ENCODE measurements at places on chromosomes 6 and 20.

- DNase-seq: no peak
Observed at GRCh38 chr20:19070026-19070425, 142.4 kb upstream of the SLC24A3 start.

DNA sequence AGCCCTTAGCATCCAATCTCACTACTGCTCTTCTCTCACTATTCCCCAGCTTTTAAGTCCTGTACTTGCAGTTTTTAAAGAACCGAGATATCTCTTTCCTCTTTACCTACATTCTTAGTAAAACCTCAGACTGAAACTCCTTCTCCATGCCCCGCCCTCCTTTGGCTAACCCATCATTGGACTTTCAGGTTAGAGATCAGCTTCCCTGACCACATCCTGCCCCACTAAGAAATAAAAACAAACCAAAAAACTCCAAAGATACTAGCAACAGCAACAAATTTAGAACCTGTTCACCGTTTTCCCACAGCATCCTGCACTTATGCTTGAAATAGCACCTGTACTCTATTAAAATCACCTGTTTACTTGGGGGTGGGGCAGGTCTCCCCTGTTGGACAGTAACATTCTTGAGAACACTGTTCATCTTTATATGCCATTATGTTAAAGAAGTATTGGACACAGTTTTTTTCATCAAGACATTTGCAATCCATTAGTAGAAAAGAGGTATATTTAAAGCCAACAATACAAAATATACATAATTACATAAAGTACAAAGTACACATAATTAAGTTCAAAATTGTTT lies 16.3 kb upstream of the SMAP1 start:
- DNase-seq: no peak

GRCh38 chr20:33914919-33915318 lies 78.8 kb upstream of the RALY start:
- DNase-seq: no peak

GRCh38 chr20:16095226-16095625 lies 478.0 kb downstream of the KIF16B start:
- no peak for DNase-seq

GRCh38 chr20:33130568-33131061 lies 37.3 kb upstream of the BPIFA2 start:
- DNase-seq: no peak

GRCh38 chr20:46666306-46666705 lies 15.0 kb upstream of the SLC13A3 start:
- no peak for DNase-seq

DNA sequence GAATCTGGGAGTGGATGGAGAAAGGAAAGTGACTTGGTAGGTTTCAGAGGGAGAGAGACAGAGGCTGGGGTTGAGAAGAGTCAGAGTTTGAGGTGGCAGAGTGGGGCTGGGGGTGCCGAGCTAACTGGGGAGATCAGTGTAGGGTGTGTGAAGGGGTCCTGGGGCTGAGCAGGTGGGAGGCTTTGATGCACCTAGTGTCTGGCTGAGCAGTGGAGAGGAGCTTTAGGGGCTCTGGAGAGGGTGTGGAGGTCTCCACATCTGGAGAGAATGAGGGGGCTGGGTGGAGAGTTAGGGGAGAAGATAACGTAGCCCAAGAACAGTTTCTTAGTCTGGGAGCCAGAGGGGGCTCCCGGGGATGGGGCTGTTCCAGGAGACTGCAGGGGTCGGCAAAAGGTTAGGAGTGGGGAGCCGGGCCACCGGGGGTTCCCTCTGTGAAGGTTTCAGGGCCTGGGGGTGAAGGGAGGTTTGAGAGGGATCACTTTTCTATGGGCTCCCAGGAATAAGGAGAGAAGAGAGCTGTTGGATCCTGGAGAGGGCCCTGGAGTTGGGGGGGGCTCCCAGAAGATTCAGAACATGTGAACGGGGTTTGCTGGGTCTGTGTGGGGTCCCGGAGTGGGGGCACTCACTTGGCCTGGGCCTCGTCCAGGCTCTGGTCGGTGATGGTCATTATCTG lies 797 bp downstream of the PBX2 start:
- DNase-seq: no peak

GRCh38 chr6:53321701-53322100 lies 27.0 kb downstream of the ELOVL5 start:
- no peak for DNase-seq

- no peak for DNase-seq
Observed at GRCh38 chr6:151056230-151056907, 183.4 kb upstream of the AKAP12 start.

DNA sequence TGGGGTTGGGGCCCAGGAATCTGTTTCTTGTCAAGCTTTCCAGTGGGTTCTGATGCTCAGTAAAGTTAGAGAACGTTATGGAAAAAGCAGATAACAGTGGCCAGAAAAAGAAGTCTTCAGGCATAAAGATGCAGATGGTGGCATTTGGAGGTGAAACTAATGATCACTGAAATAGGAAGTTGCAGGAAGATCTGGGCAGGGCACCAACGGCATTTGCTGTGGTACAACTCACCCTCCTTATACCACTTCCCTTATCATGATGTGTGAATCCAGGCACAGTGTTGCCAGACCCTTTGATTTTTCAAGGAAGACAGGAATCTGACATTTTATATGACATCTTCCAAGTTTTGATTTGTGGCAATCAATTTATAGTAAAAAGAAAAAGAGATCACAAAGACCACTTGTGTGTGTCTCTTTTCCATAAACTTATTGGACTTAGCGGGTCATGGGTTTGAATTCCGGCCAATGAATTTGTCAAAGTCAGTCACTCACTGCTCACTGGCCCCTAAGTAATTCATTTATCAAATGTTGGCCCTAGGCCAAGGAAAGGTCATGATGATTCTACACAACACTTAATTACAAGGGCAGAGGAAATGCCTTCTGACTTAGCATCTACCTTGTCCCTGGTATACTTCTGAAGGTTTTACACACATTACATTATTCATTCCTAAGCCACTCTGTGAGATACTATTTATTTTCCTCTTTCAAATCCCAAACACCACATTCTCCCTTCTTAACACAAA lies 37.6 kb downstream of the LAMP5 start:
- DNase-seq: no peak

DNA sequence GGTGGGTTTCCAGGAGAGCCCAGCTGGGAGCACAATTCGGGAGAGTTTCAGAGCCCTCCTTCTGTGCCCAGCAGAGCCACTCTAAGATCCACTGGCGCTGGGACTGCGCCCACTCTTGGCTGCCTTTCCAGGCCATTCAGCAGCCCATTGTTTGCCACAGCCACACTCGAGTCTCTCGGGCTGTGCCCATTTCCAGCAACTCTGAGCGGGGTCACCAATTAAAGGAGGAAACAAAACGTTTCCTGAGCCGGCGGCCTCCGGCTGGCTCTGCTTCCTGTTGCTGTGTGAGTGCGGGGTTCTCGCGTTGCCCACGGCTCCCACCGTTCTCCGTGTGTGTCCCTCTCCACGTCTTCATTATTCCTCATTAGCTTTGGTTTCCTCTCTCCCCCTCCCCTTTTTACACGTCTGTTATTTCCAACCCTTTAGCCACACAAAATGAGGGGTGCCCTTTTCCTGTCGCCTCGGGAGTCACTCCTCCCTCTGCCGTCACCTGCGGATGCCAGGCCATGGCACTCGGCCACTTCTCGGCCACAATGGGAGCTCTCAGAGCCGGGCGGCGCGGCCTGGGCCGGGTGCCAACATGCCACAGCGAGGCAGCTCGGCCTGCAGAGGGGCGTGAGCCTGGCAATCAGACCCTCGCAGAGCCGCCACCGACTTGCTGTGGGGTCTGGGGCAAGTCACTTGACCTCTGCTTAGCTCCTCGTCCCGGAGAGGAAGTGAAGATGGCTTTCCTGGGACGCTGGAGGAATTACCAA lies 94.3 kb upstream of the NKX2-2 start:
- DNase-seq: peak; percentile 84

- no peak for DNase-seq
Observed at GRCh38 chr20:47705497-47705856, 79.8 kb downstream of the SULF2 start.

DNA sequence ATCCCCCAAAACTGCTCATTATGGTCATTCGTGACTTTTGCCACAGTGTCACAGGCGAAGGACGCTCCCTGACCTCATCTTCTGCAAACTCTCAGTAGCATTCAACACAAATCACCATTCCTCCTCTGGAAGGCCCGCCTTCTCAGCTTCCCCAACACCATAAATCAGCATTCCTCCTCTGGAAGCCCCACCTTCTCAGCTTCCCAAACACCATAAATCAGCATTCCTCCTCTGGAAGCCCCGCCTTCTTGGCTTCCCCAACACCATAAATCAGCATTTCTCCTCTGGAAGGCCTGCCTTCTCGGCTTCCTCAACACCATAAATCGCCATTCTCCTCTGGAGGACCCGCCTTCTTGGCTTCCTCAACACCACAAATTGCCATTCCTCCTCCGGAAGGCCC lies 288.0 kb upstream of the AGPAT4 start:
- DNase-seq: no peak

GRCh38 chr6:136761227-136761922 lies 30.9 kb downstream of the MAP3K5 start:
- DNase-seq: no peak

GRCh38 chr6:27867051-27867944 lies 44.9 kb downstream of the OR2B2 start:
- DNase-seq: no peak

DNA sequence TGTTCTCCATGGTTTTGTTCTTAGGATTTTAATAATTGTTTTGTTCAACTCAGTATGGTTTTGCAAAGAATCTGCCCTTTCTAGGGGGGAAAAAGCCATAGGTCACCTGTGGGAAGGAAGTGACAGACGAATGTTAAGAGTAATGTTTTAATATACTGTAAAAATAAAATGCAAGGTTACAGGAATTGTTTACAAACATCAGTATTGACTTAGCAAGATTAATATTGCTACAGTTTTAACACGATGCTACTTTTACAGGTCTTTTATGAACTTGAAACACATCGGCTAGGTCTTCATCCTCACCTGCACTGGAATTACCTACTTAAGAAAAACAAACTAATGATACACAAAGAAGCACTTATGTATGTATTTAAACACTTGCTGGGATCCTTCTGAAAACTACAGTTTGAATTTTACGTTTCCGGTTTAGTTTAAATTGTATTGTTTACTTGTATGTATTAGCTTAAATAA lies 1.7 kb upstream of the NKX2-4 start:
- no peak for DNase-seq

GRCh38 chr6:130574146-130574545 lies 208.3 kb downstream of the TMEM200A start:
- no peak for DNase-seq

DNA sequence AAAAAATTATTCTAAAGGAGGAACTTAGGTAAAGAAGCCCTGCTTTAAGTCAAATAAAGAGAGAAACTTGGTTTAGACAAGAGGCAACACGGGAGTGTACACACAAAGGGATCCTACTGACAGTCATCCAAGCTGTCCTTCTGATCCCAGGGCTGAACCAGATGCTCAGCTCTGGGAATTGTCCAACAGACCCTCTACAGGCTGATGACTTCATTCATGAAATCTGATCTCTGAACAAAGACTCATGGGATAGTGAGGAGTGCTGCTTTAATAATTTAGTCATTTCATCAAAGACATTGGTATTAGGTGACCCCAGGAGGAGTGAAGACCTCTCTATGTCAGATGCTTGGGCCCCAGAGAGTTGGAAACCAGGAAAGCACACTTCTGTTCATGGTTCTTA lies 65.6 kb upstream of the ARMH2 start:
- peak; percentile 11 for DNase-seq

- no peak for DNase-seq
Observed at GRCh38 chr20:47258745-47259695, 97.5 kb downstream of the ZMYND8 start.

GRCh38 chr20:49854190-49854875 lies 41.7 kb downstream of the SLC9A8 start:
- DNase-seq: no peak

GRCh38 chr20:53161073-53161472 lies 188.9 kb downstream of the TSHZ2 start:
- DNase-seq: no peak

DNA sequence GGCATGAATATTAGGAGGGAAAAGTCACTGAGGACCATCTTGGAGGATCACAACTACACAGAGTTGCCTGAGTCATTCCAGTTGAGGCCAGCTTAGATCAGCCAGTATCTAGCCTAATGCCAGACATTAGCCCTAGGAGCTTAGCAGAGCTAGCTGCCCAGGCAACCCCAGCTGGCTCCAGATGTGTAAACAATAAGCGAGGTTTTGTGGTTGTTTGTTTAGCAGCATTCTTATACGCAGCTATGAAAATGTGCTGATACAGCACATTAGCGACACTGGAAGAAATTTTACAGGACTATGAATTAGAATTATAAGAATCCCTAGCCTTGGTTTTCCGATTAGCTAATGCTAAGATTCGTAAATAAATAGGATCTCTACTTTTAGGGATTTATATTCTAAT lies 59.3 kb downstream of the BTBD3 start:
- no peak for DNase-seq

DNA sequence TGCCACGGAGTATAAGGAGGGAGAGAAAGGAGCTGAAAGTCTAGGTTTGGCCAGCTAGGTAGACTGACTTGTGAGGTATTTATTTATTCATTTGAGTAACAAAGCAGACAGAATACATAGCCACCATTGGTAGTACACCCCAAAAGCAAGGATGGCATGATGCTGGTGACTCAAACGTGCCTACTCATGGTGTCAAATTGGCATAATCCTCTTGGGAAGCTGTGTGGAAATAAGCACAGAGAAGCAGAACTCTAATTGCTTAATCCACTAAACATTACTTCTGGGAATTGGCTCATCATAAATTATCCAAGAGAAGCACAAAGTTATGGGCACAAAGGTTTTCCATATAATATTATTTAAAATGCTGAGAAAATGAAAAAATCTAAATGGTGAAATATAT lies 2.5 kb downstream of the DEFB132 start:
- DNase-seq: no peak

GRCh38 chr6:10278746-10279145 lies 136.1 kb downstream of the TFAP2A start:
- no peak for DNase-seq

DNA sequence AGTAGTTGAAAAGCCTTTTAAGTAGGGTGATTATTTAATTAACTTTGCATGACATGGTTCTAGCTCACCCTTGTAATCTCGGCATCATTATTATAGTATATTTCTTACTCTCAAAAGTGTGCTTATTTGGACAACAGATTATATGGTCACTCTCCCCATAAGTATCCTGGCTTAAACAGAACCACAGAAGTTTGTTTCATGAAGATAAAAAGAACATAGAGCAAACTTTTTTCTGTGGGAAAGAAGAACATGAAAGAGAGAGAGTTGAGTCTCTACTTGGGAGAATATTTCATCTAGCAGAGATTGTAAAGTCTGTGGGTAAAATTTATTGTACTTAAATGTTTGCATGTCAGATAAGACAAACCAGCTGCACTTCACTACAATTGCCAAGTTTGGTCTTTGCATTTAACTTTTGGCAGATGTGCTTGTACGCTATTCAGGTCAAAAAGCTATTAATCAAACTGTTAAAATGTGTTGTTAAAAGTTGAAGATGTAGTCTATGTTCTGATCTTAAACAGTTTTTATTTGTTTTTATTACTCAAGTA lies 33.4 kb upstream of the PRIM2 start:
- DNase-seq: no peak

- DNase-seq: no peak
Observed at GRCh38 chr6:57262901-57263694, 41.0 kb upstream of the RAB23 start.

- no peak for DNase-seq
Observed at GRCh38 chr6:66961191-66961590, 1254.2 kb upstream of the EYS start.

All from NCI-H2081 (cell line).